ENCODE measurements at places on chromosomes 5 and 9. TPM values are rescaled to one million over a fixed set of nuclear protein-coding genes. Genes with fewer than 3 reads are reported as not detected.

Gene CDX1
- total RNA-seq = 0.15 TPM

DNA sequence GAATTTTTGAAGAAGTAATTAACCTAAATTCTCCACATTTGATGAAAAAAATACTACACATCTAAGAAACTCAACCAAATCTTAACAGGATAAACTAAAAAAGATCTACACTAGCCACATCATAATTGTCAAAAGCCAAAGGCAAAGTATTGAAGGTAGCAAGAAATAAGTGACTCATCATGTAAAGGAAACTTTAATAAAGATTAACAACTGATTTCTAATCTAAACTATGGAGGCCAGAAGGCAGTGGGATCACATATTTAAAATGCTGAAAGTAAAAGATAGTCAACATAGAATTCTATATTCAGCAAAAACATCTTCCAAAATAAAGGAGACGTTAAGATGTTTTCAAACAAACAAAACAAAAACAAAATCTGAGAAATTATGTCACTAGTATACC, 2002.9 kb downstream of the MAT2B start:
- DNase-seq = no peak

GRCh38 chr5:78879516-78879915, 105.6 kb downstream of the ARSB start:
- no peak for DNase-seq

DNA sequence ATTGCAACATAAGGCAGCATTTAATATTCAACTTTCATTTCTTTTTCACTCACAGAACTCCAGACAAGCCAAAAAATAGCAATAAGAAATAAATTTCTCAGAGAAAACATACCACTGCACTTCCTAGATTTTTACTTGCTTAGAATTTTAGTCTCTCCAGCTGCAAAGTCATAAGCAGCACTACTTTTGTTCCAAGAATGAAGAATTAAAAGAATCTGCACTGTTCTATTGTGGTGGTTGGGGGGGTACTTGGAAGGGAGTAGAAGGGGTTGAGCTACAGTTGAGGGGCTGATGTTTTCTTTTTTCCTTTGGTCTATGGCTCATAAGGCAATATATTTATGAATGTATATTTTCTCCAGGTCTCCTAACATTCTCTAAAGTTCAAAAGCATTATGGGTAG, 144.5 kb downstream of the KIAA0825 start:
- DNase-seq = no peak

- no peak for DNase-seq
These were observed 295.5 kb upstream of the WWC1 start for GRCh38 chr5:167995844-167996425.
